Naive thymus-derived CD8-positive, alpha-beta T cell (primary cell): ENCODE measurements at places on chromosomes 16 and 17. TPM values are rescaled to one million over a fixed set of nuclear protein-coding genes. Genes with fewer than 3 reads are reported as not detected.

The PRR29 gene
- polyA plus RNA-seq: 4.6 TPM

- no peaks in the 10 kb centered on the region for H3K4me1 ChIP-seq
- no peaks in the 10 kb centered on the region for H3K27me3 ChIP-seq
- H3K4me3 ChIP-seq: no peak overlapping the region
- no peak overlapping the region for H3K27ac ChIP-seq
Measured at GRCh38 chr16:24944206-24944605, 71.0 kb downstream of the ARHGAP17 start.

DNA sequence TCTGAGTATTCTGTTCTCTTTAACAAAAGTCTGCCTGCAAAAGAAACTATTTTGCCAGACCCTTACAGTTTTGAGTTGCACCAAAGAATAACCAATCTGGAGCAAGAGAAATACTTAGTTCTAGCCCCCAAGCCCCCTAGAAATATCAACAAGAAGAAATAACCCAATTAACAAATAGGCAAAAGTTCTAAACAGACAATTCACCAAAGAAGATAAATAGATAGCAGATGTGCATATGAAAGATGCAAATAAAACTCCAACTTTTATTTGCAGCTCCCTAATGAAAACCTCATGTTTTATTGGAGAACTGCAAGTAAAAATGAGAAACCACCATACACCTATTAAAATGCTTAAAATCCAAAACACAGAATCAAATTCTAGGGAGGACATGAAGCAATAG is 1308.0 kb downstream of the CDH11 start:
- H3K36me3 ChIP-seq: peaks cover 4% of the 10 kb centered on the region
- DNase-seq: no peak
- H3K4me3 ChIP-seq: no peak overlapping the region
- no peaks in the 10 kb centered on the region for H3K4me1 ChIP-seq

- no peak overlapping the region for H3K27ac ChIP-seq
- peaks cover 21% of the 10 kb centered on the region for H3K27me3 ChIP-seq
- no peaks in the 10 kb centered on the region for H3K4me1 ChIP-seq
- no peak overlapping the region for H3K4me3 ChIP-seq
Measured at GRCh38 chr17:44584443-44584842, 27.2 kb downstream of the FZD2 start.

- H3K27me3 ChIP-seq: no peaks in the 10 kb centered on the region
- H3K27ac ChIP-seq: no peak overlapping the region
- no peak overlapping the region for H3K4me3 ChIP-seq
- DNase-seq: no peak
- peaks cover 4% of the 10 kb centered on the region for H3K36me3 ChIP-seq
- H3K4me1 ChIP-seq: peaks cover 2% of the 10 kb centered on the region
Measured at GRCh38 chr16:4602331-4602730, 12.4 kb downstream of the UBALD1 start.

DNA sequence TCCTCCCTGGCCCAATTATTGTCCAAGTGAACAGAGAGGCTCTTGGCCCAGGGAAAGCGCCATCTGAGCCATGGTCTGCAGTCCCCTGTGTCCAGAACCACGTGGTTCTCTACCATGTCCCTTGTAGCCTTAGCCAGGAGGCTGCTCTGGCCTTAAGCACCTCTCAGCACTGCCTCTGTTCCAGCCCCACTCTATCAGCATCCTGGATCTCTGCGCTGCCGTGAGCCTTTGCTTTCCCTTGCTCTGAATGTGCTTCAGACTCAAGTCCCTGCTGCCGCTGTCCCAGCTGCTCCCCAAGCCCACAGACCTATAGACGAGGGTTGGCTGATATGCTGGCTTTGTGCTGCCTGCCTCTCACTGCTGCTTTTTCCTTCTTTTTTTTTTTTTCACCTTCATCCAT is 33.9 kb downstream of the CYB561 start:
- peaks cover 1% of the 10 kb centered on the region for H3K4me1 ChIP-seq
- H3K36me3 ChIP-seq: no peaks in the 10 kb centered on the region
- no peak for DNase-seq
- no peaks in the 10 kb centered on the region for H3K27me3 ChIP-seq

The ZSCAN10 gene
- polyA plus RNA-seq: not detected

DNA sequence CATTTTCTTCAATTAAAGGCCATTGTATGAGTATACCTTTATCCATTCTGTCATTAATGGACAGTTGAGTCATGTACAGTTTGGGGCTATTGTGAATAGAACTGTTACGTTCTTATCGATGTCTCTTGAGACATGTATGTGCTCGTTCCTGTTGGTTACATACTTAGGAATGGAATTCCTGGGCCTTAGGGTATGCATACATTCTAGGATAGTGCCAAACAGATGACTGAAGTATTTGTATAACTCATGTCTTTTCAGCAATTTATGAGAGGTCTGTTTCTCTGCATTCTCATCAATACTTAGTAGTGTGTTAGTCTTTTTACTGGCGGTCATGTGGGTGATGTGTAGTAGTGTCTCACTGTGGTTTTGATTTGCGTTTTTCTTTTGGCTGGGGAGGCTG is 81.2 kb downstream of the USP22 start:
- DNase-seq: no peak
- H3K4me1 ChIP-seq: peaks cover 1% of the 10 kb centered on the region
- H3K27me3 ChIP-seq: peaks cover 13% of the 10 kb centered on the region
- no peak overlapping the region for H3K4me3 ChIP-seq
- H3K27ac ChIP-seq: no peak overlapping the region
- no peaks in the 10 kb centered on the region for H3K36me3 ChIP-seq

DNA sequence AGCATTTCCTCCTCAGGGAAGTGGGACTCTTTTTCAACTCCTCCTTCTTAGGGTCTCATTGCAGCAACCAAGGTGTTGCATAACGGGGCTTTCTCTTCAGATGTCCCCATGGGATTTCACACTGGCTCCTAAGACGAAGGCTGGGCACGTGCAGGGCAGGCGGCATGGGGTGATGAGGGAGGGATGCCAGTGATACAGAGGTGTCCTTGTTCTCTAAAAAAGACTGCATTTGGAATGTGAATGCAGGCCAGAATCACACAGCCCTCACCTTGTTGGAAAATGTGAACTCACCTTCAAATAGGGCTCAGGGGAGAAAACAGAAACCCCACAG is 105.6 kb downstream of the XYLT1 start:
- H3K27ac ChIP-seq: peak overlapping the region; percentile 99
- H3K36me3 ChIP-seq: no peaks in the 10 kb centered on the region
- H3K27me3 ChIP-seq: no peaks in the 10 kb centered on the region
- H3K4me1 ChIP-seq: peaks cover 51% of the 10 kb centered on the region
- DNase-seq: no peak
- peak overlapping the region; percentile 85 for H3K4me3 ChIP-seq

DNA sequence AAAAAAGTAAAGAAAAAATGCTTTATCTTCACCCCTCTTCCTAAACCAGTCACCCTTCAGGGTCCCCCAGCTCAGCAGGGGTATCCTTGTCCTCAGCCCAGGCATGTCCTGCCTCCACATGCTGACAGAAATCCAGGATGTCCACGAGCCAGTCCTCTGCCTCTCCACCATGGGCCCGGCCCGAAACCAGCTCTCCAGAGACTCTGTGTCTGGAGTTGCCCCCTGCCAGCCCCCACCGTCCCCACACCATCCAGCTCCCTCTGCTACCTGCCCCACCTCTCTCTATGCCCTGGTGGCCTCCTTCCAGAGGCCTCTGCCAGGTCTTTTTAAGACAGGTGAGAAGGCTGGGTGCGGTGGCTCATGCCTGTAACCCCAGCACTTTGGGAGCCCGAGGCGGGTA is 66.4 kb upstream of the PLCG2 start:
- no peak overlapping the region for H3K27ac ChIP-seq
- no peak for DNase-seq
- H3K36me3 ChIP-seq: peaks cover 2% of the 10 kb centered on the region
- H3K4me3 ChIP-seq: no peak overlapping the region

DNA sequence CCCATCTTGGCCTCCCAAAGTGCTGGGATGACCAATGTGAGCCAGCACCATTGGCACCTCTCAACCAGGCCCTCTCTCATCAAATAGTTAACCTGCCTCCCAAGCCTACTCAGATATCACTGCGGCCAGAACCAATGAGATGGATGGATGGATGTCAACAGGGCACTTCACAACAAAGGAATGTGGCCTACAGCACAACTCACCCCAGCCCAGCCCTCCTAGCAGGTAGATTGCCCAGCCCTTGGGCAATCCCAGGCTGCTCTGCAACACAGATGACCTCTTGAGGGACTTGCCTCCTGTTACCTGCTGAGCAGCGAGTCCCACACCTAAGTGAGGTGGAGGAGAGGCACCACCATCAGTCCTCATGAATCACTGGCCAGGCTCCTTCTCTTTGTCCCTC is 22.6 kb upstream of the KIFC3 start:
- H3K27ac ChIP-seq: no peak overlapping the region
- H3K4me1 ChIP-seq: no peaks in the 10 kb centered on the region
- H3K4me3 ChIP-seq: no peak overlapping the region
- DNase-seq: no peak
- H3K36me3 ChIP-seq: no peaks in the 10 kb centered on the region

- no peak overlapping the region for H3K27ac ChIP-seq
- peaks cover 11% of the 10 kb centered on the region for H3K36me3 ChIP-seq
- DNase-seq: no peak
Measured at GRCh38 chr16:1792836-1793577, 498 bp downstream of the IGFALS start.

The ARL2BP gene
- polyA plus RNA-seq: 153 TPM

The NDUFAF8 gene
- polyA plus RNA-seq: 135 TPM

DNA sequence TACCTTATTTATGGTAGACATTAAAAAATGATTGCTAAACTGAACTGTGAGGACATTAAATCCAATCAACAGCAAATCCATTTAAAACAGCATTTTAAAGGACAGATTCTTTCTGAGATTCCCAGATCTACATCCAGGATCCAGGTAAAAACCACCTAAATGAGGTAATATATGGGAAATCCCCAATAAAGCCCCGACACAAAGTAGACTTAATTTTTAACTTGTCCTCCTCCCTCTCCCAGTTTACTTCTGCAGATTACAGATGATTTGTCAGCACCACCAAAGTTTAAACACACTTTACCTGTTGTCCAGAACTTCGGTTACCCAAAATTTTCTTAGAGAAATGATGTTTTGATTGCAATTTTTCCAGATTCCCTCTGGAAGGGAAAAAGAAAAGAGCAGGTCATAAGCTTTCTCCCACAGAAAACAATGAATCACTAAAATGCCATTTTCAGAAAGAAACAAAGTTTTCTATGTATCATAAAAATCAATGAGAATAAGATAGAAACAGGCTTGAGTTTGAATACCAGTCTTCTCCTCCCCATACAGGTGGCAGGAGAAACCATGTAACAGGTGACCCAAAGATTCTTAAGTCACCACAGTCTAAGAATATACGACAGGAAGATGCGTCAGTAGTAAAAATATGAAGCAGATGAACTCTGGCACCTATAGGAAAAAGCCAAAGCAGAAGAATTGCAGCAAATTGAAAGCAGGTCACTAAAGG is 22.8 kb downstream of the GJC1 start:
- no peak overlapping the region for H3K4me3 ChIP-seq
- no peaks in the 10 kb centered on the region for H3K36me3 ChIP-seq
- H3K27me3 ChIP-seq: peaks cover 4% of the 10 kb centered on the region
- no peaks in the 10 kb centered on the region for H3K4me1 ChIP-seq
